Caco-2 (cell line): ENCODE measurements at places on chromosomes 6 and 20.

GRCh38 chr6:78836598-78836997 lies 30.8 kb upstream of the IRAK1BP1 start:
- DNase-seq = no peak

- no peak for DNase-seq
Observed at GRCh38 chr6:93036835-93037234, 382.5 kb downstream of the EPHA7 start.

- no peak for DNase-seq
Observed at GRCh38 chr6:44054721-44055559, 72.3 kb downstream of the MRPL14 start.

GRCh38 chr20:35240811-35241293 lies 14.4 kb downstream of the MMP24 start:
- no peak for DNase-seq

- no peak for DNase-seq
Observed at GRCh38 chr6:116389357-116389756, 18.6 kb downstream of the DSE start.

DNA sequence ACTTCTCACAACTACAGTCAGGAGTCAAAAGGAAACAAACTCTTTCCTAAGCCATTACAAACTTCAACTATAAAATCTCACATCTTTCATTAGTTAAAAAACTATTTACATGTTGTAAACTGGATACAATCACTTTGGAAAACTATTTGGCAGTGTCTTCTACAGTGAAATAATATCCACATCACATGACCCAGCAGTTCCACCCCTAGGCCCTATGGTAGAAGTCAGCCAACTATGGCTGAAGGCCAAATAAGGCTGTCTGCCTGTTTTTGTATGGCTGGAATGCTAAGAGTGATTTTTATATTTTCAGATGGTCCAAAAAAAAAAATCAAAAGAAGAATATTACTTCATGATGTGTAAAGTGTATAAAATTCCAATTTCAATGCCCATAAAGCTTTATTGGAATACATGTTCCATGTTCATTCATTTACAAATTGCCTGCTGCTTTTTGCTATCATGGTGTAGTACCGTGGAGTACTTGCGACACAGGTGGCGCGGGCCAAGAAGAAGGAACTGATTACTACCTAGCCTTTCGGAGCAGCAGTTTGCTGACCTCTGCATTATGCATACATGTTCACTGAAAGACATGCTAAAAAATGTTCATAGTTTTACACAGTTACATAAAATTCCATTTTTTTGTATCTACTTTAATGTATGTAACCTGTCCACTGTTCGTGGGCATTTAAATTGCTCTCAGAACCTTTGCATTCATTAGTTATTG lies 129.0 kb downstream of the KIF16B start:
- DNase-seq = no peak

DNA sequence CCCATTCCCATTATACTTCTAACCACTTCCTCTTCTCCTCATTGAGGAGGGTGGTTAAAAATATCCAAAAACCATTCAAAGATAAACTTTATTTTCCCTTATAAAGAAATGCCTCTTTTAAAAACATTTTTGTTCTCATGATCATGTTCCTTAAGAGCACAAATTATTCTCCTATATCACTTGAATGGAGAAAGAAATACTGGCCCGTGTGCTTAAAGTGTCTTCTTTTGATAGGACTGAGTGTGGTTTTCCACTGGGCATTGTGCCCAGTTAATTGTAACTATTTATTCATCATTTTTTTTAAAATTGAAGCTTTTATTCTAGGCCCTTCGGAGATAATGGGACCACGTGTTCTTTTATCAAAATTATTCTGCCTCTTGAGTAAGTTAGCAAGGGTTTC lies 871.5 kb downstream of the QKI start:
- no peak for DNase-seq

DNA sequence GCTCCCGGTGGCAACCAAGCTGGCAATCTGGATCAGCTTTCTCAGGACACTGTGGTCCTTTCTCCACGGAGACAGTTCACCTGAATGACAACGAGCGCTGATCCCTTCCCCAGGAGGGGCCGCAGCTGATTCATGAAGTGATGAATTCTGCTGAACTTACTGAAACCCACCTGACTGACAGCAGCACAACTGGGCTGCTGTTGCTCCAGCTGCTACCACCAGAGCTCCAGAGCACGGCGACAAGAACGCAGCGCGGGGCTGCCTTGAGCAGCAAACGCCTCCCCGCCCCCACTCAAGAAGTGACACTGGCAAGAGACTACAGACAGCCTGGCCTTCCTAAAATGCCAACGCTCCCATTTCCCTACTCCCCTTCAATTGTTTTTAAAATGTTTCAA lies 10.0 kb downstream of the PXDC1 start:
- no peak for DNase-seq

- DNase-seq = no peak
Observed at GRCh38 chr6:138417493-138418117, 13.6 kb downstream of the HEBP2 start.

DNA sequence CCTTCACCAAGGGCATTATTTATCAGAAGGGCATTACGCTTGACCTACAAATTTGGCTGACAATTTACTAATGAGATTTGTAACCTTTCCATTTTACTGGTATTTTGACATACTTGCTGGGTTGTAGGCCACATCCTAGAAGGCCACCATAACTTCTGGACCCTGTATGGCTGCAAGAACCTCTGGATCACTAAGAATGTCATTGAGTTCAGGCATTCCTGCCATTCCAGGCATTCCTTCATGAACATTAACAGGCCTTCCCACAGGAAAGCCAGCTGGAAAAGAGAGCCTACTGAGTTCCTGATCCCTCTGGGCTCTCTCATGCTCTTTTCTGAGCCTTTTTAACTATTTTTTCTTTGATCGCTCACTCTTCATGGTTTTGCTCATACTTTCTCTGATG lies 28.4 kb upstream of the SLC35A1 start:
- no peak for DNase-seq

- no peak for DNase-seq
Observed at GRCh38 chr6:43966853-43967718, 160.2 kb downstream of the MRPL14 start.

DNA sequence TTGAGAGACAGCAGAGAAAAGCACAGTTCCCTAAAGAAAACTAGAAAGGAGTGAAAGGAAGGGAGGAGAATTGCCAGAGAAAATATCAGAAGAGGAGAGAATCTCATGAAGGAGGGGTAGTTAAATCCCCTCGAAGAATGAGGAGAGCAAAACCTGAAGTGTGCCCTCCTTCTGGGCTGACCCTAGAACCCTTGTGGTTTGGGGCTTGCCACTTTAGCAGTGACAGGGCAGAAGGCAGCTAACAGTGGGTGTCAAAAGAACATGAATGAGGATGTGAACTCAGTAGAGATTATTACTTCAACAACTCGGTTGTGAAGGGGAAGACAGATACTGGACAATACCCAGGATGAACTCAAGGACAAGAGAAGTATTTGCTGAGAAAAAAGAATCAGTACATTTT lies 73.6 kb downstream of the RALGAPA2 start:
- no peak for DNase-seq

- DNase-seq = no peak
Observed at GRCh38 chr20:54282625-54283024, 74.7 kb downstream of the PFDN4 start.

DNA sequence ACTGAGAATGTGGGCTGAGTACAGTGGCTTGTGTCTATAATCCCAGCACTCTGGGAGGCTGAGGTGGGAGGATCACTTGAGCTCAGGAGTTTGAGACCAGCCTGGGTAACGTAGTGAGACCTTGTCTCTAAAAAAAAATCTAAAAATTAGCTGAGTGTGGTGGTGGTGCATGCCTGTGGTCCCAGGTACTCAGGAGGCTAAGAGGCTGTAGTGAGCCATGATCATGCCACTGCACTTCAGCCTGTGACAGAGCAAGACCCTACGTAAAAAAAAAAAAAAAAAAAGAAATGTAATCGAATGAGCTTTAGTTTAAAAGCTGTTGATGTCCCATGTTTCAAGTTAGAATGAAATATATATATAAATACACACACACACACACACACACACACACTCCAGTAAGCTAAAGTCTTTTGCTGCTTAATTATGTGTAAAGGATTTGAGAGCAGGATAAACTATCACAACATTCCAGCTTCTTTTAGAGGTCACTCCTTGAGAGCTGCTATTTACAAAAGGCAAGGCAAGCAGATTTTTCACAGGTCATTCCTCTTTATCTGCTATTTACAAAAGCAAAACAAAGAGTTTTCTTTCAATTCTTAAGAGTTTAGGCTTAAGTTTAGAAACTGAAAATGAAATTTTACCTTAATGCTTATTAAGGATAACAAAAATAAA lies 4.7 kb upstream of the MICAL1 start:
- no peak for DNase-seq

GRCh38 chr20:34172926-34173325 lies 60.9 kb upstream of the EIF2S2 start:
- no peak for DNase-seq

- DNase-seq = no peak
Observed at GRCh38 chr6:131602781-131603312, 25.2 kb downstream of the MED23 start.
